Naive thymus-derived CD4-positive, alpha-beta T cell (primary cell): ENCODE measurements at places on chromosomes 1 and 21.
A peak's percentile ranks its signal among the peaks of the same experiment; 100 is the strongest.

DNA sequence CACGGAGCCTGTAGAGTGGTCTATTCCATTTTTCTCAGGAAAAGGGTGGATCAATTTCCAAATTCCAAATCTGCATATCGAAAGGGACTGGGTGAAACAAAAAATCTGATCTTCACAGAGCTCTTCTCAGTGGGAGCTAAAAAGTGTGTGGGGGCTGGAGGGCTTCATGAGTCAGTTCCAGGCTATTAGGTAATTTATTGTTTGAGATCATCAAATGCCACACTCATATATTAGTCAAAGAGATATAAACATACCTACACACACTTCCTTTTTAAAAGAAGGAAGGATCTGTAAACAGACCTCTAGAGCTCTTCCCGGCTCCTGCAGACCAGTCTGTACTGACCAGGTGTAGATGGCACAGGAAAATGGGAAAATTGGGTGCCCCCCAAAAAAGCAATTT is 175.4 kb downstream of the ZBTB18 start:
- DNase-seq: no peak

DNA sequence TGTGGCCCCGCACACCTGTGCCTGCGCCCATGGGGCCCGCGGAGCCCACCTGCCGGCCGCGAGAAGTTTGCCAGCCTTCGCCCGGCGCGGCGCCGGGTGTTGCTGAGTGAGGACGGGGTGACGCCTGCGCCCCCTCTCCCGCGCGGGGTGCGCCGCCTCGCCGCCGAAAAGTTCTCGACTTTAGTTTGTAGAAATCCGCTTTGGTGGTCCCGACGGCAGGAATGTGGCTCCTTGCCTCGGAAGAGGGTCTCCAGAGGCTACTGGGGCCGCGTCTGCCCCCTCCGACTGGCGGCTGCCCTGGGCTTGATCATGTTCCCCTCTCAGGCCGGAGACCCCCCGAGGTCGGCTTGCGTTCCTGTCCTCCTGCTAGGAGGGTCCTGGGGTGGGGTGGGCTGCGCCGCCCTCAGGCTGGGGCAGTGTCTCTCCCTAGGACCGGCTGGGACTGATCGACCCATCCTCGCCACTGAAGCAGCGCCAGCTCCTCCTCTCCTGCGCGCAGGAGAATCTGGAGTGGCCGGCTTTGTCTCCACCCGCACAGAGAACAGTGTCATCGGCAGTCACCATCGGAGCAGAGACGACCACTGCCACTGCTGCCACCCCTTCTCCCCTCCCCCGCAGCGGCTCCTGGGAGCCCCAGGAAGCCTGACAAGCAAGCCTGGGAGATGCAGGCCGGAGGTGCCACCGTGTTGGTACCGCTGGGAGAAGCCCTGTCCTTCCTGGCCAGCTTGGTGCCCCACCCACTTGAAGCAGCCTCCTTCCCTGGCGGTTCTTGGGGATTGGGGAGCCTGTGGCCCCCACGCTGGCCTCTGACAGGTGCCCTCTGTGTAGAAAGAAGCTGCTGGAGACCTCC is 553 bp upstream of the SLC30A2 start:
- DNase-seq: no peak

GRCh38 chr1:162676087-162676486 is 43.8 kb downstream of the DDR2 start:
- DNase-seq: no peak

DNA sequence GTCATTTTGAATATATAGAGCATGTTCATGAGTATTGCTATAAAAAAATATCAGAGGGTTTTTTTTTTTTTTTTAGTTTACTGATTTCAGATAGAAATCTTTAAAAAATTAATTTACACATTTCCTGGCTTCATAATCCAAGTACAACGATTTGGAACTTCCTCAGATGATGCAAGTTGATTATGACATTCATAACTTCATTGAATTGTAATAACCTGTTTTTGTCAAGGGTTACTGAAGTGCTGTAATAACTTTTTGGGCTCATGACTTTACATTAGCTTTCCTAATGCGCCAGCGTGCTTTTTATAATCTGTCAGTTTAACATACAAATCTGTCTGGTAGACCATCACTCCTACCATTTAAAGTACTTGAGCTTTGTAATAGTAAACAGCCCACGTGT is 81.3 kb downstream of the SASS6 start:
- DNase-seq: no peak

- DNase-seq: no peak
Observed at GRCh38 chr1:163504331-163504978, 182.7 kb downstream of the NUF2 start.

DNA sequence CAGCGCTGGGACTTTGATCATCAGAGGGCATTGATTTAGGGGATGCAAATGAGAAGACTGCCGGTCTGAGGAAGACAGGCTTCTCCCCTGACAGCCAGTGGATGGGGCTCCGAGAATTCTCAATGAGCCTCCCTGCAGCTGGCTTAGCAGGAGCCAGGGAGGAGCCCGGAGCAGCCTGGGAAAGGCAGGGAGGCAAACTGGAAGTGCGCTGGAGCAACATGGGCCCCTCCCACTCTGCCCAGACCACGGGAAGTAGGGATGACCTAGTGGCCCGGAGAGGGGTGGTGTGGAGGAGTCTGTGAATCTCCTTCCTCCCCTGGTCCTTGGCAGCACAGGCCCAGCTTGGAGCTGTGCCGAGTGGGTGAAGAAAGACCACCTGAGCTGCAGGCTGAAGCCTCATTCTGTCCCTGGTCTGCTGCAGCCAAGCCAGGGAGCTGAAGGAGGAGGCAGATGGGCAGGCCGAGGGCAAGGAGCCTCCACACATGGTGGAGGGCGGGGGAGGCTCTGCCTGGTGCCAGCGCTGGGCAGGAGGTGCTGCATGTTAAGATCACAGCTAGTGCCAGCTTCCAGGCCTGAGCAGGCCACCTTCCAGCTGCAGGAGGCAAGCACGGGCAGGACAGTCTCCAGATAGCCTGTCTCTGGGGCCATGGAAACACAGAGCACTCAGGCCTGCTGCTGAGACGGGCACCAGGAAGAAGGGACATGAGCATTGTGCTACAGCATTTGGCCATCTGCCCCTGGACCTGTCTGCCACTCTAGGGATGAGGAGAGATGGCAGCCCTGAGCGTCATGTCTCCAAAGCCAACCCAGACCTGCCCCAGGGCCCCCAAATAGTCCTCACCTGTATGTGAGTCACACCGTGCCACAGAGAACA is 12.2 kb upstream of the CLSTN1 start:
- no peak for DNase-seq

DNA sequence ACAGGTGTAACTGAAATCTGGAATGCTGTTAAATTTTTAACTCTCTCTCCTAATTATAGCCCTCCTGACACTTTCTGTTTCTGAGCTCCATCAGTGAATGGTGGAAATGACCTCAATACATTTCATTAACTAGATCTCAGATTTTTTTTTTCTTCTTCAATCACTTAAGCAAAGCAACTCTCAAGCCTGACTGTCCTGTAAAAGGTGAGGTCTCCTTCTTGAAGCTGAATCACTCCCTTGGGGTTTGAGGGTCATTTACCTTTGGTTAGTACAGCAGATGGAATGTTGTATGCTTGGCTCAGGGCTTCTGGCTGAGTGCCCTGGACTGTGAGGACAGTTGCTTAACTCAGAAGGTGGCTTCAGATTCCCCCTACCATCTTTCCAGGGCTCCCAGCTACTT is 518.7 kb downstream of the PTPRC start:
- DNase-seq: no peak

DNA sequence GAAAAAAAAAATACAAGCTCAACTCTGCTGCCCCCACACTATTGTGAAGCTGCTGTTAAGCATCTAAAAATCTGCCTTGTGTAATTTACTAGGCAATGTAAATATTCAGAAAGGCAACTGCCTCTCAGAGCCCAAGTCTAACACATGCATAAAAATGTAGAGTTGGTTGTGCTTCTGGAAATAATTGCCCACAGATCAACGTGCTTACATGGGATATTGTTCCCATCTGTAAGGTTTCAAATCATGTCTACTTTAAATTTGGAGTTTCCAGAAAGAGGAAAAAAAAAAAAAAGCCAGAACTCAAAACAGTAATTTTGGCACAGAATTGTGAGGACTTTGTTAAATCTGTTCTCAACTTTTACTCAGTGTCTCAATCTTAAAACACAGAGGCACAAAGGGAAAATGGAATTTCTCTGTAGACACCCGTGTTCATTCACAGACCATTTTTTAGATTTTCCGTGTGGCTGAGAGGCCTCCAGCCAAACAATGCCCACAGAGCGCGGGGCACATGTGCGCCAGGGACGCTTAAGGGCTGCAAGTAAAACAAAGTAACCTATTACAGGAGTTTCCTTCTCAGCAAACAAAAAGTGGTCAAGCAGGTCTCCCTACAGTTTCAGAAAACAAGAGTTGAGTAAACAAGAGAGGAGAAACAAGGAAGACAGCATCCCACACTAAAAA is 115.5 kb downstream of the RERE start:
- DNase-seq: peak; percentile 20

GRCh38 chr1:154873321-154873950 is 3.4 kb upstream of the KCNN3 start:
- no peak for DNase-seq

DNA sequence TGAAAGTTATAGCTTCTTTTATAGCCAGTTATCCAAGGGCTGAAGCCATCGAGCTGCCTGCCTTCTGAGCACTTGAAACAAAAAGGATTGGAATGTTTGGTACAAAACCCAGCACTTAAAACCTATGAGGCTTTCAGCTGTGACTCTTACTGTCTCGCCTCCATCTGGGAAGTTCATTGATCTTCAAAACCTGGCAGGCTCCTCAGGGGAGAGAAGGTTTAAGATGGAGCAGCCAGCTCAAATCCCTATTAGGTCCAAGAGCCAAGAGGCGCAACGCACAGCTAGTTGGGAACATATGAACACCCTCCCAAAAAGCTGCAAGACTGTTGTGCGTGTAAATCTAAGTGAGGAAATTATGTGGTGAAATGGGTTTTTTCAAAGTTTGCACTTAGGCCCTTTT is 33.4 kb downstream of the BACE2 start:
- no peak for DNase-seq

- no peak for DNase-seq
Observed at GRCh38 chr1:53913352-53914033, 19.5 kb downstream of the DIO1 start.

DNA sequence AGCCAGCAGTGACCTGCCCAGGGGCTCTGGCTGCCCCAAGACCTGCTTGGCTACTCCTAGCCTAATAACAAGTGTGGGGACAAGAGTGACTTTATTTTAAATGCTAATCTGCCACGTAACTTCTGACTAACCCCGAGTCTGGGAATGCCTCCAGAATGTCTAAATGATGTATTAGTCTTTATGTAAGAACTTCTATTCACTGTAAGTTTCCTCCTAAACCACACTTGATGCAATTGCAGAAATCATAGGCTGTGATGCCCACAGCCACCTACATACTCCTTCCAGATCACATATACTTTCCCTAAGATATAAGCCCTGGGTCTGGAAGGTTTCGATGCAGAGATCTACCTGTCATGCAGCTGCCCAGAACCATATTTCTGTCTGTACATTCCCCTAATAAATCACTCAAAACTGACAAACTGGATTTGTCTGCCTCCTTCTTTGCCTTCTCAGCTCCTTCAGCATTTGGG is 5.9 kb upstream of the VPS45 start:
- no peak for DNase-seq

DNA sequence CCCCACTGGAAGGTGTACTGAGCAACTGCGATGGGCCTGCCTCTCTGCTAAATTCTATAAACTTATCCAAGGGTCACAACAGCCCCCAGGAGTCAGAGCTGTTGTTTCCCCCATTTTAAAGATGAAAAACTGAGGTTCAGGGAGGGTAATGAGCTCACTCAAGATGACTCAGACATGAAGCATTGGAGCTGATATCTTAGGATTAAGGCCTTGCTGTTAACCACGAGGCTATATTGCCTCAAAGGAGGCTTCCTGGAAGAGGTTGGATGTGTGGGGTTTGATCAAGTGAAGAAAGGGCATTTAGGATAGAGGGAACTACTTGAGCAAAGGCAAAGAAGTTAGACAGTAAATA is 6.7 kb downstream of the LDLRAP1 start:
- no peak for DNase-seq

DNA sequence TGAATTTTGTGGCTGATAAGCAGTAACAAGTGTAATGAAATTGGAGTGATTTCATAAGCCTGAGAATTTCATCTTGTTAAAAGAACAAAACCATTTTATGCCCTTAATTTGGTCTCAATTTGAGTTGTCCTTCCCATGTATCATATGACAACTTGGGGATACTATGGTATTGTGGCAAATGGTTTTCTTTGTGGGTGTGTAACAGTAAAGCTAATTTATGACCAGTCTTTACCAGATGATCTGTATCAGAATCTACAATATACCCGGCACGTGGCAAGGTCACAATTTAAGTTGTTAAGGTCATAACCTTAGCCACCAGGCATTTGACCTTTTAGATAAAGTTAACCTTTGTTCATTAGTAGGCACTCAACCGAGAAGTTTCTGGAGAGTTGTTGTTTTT is 9.1 kb downstream of the NFIA start:
- no peak for DNase-seq

- peak; percentile 75 for DNase-seq
Observed at GRCh38 chr1:24481843-24482610, 20.6 kb upstream of the RCAN3 start.

GRCh38 chr1:203306965-203307541 is 1.7 kb downstream of the BTG2 start:
- no peak for DNase-seq

DNA sequence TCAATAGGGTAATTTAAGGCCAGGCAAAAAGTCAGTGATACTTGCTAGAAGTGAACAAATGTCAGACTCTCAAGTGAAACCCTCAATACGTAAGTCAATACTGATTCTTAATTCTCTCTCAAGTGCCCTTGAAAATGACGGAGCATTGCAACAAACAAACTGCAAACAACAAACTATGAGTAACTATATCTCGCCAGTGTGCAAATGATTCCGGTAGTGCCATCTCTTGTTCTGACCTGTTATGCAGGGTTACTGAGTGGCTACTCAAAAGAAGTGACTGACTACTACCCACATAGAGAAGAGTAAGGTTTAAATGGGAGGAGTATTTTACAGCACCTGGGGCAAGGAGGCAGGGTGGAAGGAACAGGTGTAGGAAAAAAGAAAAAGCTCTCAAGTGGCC is 1.6 kb downstream of the SLC19A2 start:
- DNase-seq: no peak
